ENCODE measurements at places on chromosomes 12 and 14.

- no peak for DNase-seq
Measured at GRCh38 chr14:103700753-103701490, 14.3 kb downstream of the XRCC3 start.

- no peak for DNase-seq
Measured at GRCh38 chr14:101367421-101368261, 193.7 kb upstream of the DIO3 start.

DNA sequence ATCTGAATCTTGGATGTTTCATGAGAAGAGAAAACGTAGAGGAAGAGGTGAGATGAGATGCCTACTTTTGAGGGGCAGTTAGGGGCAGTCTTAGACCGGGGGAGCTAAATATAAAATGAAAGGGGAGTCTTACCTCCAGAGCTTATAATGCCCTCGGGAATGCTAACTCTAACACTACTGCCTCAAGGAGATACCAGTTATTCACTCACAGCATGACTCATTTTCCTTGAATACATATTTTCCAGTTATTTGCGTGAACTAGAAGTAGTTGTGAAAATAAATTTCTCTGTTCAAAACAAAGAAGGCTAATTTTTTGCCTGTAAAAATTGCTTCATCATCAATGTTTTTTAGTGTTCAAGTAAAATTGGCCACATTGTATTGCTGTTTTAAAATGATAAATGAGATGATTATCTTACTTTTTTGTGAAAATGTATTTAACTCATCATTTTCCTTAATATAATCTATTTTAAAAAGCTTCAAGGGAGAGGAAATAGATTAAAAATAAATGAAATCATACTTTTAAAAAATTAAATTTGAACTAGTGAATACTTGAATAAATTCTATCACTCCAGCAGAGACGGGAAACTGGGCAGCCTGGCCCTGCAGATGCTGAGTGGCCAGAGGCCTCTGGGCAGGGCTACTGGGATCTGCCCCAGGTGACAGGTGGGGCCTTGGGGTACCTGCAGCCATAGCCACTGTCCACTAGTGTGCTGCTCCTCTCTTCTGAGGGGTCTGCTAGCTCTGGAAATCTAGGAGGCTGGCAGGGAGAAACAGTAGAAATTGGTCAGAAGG, 339.3 kb downstream of the EGLN3 start:
- no peak for DNase-seq

DNA sequence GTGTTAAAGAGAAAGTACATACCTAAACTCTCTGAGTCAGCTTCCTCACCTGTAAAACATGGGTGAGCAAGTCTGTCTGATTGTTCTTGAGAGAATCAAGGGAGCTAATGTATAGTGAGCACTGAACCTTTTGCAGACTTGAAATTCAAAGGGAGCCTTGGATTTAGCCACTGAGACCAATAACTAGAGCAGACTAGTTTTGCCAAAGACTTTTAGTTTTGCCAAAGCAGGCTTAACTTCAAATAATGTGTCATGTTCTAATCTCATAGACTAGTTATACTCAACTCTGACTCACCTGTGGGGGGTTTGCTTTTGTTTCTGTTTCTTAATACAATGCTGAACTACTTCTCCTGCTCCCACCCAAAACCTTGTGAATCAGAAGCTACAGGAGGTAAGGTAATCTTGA, 123.7 kb downstream of the SLC25A21 start:
- no peak for DNase-seq

DNA sequence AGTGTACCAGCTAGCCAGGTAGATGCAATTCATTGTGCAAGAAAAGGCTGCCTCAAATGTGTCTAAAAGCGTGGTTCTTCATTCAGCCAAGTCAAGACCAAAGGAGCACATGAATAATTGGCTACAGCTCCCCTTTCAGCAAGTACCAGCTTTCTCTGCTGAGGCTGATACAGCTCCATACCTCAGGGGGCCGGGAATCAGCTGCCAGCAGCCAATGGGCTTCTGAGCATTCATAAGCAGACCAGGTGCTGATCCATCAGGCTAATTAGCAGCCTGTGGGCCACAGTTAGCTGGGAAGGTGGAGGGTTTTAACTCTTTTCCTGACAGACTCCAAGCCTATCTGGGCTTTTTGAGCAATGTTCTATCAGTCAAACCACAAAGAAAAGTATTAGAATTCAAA, 264.7 kb downstream of the APAF1 start:
- DNase-seq: no peak

GRCh38 chr12:42474391-42474790, 115.2 kb downstream of the PRICKLE1 start:
- no peak for DNase-seq

DNA sequence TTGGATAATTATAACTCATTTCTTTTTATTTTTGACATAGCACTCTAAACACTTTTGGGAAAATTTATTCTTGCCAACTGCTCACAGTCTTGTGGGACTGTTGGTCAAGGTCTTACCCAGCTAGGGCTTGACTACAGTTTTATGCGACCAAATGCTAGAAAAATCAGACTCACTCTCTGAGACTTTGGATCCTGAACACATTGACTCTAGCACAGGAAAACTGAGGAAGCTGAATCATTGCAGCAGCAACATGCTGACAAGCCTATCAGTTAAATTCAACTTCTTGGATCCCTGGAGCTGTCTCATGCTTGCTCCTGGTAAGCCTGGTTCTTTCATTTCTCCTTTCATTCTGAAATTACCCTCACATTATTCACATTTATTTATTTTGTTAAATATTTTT, 120.7 kb upstream of the TMTC2 start:
- no peak for DNase-seq

- DNase-seq: no peak
Measured at GRCh38 chr14:59305836-59306555, 117.5 kb downstream of the DAAM1 start.

DNA sequence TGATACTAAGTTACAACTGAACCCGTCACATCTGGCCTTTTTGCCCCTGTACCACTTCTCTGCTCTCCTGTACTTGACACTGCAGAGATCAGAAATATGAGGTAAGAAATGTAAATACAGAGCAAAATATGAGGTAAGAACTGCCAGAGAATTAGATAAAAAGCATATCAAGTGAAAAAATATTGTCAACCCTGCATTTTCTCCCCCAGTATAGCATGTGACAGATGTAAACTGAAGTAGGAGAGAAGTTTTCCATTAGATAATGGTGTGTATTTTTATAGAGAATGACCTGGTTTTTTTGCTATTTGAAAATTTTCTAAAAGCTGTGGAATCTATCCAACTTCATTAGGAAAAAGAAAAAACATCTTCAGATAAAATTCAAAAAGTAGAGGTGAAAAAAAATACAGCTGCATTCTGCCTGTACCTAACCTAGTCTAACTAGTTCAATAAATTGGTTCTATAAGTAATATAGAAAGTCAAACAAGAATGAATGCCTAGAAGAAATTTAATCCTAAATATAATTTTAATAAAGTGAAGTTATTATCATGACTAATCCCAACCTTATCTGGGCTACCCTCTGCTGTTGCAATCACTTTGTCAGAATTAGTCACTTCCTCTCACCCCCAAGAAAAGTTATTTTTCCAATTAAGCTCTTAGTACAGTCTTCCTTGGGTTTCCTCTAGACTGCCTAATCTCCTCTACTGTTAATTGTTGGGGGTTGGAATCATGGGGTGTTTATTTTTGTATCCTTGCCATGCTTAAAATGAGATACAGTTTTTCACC, 210.0 kb downstream of the RASSF9 start:
- peak; percentile 21 for DNase-seq

- no peak for DNase-seq
Measured at GRCh38 chr14:85528897-85529631, 880 bp upstream of the FLRT2 start.

DNA sequence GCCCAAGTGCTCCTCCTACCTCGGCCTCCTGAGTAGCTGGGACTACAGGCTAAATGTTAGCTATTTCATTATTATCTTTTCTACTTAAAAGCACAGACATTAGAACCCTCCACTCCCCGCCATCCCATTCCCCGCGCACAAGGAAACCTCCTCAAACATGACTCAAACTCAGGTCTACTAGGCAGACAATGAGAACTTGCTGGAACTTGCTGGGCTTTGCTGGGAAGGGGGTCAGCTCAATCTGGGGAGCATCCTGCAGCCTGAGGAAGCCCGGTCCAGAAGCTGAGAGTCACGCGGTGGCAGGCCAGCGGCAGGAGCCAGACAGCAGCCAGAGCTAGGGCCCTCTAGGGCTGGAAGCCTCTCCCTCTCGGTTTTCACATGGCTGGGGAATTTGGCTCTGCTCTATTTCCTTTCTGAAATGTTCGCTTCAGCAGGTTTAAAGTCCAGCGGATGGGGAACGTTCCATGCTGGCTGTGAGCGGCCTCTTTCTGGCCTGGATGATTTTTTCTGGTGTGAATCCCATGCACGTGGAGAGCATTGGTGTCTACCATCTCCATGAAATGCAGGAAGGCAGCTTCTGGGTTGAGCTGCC, 68.5 kb downstream of the SLC6A12 start:
- no peak for DNase-seq

- no peak for DNase-seq
Measured at GRCh38 chr12:34106172-34106571, 83.9 kb downstream of the ALG10 start.

GRCh38 chr14:69096246-69096645, 56.7 kb downstream of the DCAF5 start:
- DNase-seq: no peak

DNA sequence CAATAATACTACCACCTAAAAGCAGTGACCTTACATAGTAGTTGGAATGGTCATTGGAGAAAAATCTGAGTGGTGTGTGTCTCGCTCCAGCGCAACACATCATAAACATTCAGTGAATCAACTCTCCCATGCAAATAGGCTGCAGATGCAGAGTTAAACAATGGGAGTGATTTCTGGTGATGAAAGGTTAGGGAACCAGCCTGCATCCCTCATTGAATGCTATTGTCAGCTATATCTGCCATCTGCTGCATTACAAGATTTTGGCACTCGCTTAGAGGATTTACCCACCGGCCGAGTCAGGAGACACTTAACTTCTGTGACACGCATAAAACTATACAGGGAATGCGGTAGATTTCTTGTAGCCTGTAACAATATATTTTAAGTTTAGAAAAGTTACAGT, 900.9 kb downstream of the FLRT2 start:
- no peak for DNase-seq

DNA sequence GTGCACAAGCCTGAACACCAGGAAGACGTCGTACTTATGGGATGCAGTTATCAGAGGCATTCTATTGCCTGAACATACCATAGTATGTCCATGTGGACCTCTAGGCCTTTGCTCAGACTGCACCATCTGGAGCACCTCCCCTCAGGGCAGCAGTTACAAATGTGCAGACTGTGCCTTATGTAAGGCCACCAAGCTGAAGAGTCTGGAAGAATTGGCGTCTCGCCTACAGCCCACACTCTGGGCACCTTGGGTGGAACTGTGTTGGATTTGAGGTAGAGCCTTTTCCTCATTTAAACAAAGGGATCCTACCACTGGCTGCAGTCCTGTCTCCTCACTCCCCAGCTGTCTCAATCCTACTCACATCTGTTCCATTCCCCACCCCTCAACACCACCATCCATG, 204.3 kb upstream of the FRMD6 start:
- no peak for DNase-seq

DNA sequence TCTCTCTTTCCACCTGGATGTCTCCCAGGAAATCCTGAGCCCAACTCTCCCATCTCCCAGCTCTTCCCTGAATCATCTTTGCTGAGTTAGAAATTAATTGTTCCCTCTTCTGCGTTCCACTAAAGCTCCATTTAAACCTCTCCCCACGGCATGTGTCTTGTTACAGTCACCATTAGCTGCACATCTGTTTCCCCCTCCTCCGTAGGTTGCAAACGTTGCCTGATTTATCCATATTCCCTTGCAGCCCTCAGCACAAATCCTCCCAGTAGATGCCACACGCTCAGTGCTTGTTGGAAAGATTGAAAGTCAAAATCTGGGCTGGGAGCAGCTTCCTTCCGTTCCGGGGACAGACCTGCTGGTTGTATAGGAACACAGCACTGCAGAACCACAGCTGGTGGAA, 90.4 kb downstream of the SLC24A4 start:
- no peak for DNase-seq

DNA sequence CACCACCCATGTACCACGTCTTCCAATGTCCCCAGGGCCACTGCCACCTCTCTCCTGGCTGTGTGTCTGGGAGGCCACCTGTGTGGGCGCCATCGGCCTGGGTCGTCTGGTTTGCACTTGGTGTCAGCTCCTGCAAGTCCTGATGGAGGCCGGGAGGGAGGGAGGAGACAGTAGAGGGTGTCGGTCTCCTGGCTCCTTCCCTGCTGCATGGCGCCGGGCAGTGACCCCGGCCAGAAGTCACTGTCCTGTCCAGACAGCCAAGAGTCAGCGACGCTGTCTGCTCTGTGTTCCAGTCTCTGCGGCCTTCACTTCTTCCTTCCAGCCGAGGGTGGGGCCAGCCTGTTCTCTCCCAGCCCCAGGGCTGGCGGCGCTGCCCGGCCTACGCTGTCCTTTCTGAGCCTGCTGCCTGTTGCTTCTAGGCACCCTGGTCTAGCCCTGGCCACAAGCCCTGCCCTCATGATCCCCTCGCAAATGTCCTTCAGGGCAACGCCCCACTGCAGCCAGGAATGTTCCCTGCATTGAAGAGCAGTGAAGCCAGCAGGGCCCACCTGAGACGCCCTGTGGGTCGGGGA, 13.0 kb upstream of the LBHD2 start:
- DNase-seq: no peak

DNA sequence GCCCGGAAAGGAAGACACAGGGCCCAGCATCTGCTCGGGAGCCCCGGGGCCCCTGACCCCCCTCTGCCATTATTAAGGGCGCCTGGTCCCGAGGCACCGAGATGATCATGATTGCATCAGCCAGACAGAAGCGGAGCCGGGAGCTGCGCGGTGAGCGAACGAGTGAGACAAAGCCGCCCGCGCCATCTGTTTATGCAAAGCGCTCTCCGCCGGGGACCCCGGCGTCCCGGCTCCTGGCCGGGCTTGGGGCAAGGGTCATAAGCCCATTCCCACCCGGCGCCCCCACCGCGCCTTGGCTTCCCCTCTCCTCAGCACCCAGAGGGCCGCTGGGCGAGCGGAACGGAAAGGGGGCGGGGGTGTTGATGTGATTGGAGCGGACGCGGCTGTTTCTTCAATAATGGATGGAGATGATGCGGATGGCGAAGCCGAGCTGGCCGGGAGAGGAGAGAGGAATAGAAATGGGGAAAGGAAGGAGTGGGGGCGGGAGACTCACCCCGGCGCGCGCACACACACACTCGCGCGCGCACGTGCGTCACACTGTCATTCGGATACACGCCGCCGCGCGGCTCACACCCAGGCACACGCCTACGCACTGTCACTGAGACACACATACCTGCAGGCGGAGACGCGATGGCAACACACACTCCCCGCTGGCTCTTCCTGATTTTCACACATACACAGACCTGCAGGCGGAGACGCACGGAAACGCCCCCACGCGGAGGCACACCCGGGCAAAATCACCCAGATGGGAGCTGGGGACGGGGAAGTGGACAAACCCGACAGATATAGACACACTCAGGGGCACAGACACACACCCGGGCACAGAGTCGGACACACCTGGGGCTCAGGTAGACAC, 10.7 kb downstream of the STAC3 start:
- no peak for DNase-seq

All from AG04449 (cell line).